ENCODE measurements at places on chromosomes 6 and 20.

DNA sequence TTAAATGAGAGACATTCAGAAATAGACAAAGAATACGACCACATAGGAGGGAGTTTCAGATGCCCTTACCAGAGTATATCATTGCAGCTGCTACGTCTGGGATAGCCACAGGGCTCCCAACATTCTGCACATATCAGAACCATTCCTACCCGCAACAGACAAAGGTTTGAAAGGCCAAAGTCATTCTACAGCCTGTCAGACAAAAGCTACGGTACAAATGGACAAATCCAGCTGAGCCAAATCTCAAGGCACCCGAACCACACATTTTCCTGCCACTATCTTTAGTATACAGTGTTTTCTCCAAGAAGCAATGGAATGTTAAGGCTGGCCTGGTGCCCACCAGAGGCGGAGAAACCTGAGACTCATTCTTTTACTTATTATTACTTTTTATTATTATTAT is 30.5 kb upstream of the LYRM2 start:
- no peak for DNase-seq

- DNase-seq, result no peak
Measured at GRCh38 chr6:148878683-148879082, 131.9 kb downstream of the UST start.

DNA sequence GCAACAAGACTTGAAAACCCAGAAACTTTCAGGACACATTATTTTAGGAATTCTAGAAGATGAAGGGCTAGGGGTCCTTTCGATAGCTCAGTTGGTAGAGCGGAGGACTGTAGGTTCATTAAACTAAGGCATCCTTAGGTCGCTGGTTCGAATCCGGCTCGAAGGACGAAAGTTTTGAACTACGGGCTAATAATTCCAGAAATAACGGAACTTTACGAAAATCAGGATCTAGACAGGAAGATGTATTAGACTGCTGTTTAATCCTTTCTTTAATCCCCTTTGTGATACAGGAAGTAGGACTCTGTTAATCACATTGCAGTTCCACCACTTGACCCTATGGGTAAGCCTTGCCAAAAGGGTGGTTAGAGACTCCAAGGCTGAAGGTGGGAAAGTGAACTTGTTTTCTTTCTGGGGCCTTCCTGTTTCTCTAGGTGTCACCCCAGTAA is 21.2 kb upstream of the ABT1 start:
- DNase-seq, result no peak

- peak; percentile 27 for DNase-seq
Measured at GRCh38 chr6:7087491-7087979, 20.2 kb upstream of the RREB1 start.

DNA sequence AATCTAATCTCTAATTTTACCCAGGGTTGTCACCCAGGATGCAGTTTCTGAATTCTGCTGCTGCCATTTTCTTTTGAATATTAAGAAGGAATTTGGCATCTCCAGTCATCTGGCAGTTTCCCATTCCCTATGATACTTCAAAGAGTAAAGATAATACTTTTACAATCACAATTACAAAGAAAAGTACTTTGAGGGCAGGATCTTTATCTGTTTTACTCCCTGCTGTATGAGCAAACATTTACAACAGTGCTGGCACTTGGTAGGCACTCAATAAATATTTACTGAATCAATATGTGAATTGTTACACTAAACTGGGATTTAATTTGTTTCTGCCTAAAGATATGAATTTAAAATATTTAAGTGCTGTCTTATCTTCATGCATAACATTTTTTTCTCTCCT is 224.9 kb downstream of the EPHA7 start:
- DNase-seq, result no peak

- no peak for DNase-seq
Measured at GRCh38 chr20:25408890-25409289, 1.4 kb downstream of the GINS1 start.

DNA sequence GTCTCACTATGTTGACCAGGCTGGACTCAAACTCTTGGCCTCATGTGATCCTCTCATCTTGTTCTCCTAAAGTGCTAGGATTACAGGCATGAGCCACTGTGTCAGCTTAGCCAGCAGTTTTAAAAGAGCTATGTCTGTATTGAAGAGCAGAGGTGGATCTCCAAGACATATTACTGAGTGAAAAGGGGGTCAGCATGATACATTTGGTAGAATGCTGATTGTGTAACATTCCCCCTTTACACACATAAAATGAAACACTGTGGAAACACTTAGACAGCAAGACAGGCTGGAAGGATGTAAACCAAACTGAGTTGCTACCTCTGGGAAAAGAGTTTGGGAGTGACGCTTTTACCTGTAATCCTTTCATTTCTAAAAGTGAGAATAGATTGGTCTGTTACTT is 1.7 kb upstream of the RIPOR3 start:
- no peak for DNase-seq

DNA sequence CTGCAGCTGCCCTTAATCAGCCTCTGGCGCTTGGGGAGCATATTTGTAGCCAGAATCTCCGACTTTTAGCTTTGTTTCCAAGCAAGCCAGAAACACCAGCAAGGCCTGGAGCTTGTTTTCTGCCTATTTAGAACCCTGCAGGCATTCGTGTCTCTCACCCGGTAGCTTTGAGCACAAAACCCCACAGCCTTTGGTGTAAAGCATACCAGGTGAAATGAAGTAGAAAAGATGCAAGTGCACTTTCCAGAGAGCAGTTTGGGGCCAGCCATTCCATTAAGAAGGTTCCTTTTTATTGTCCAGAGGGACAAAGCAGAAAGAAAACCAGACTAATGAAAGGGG is 736 bp downstream of the FAM217B start:
- DNase-seq, result no peak

GRCh38 chr6:87754828-87755227 is 52.8 kb upstream of the AKIRIN2 start:
- DNase-seq, result no peak

GRCh38 chr6:48486876-48487275 is 375.9 kb upstream of the PTCHD4 start:
- DNase-seq, result no peak

- DNase-seq, result no peak
Measured at GRCh38 chr6:47161176-47161687, 119.1 kb upstream of the ADGRF1 start.

DNA sequence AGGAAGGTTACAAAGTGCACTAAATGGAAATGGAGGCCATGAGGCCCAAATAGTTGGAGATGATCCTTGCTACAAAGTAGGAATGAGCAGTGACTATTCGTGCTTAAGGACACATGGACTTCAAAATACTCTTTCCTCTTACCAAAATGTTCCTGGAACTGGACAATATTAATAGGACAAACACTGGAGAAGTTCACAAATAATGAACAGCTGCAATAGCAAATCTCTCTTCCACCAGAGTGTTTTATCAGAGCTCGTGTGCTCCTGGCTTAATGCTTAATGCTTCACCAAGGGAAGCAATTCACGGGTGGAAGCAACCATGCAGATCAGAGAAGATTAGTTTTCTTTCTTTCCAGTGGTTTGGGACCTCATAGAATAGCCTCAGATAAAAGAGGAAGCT is 435.4 kb downstream of the BCKDHB start:
- DNase-seq, result no peak

GRCh38 chr6:53608396-53608795 is 57.2 kb downstream of the KLHL31 start:
- no peak for DNase-seq

GRCh38 chr20:22379472-22379871 is 204.9 kb downstream of the FOXA2 start:
- no peak for DNase-seq

- DNase-seq, result no peak
Measured at GRCh38 chr6:151590742-151591141, 96.9 kb downstream of the CCDC170 start.

GRCh38 chr20:11740975-11741374 is 176.7 kb upstream of the BTBD3 start:
- no peak for DNase-seq

DNA sequence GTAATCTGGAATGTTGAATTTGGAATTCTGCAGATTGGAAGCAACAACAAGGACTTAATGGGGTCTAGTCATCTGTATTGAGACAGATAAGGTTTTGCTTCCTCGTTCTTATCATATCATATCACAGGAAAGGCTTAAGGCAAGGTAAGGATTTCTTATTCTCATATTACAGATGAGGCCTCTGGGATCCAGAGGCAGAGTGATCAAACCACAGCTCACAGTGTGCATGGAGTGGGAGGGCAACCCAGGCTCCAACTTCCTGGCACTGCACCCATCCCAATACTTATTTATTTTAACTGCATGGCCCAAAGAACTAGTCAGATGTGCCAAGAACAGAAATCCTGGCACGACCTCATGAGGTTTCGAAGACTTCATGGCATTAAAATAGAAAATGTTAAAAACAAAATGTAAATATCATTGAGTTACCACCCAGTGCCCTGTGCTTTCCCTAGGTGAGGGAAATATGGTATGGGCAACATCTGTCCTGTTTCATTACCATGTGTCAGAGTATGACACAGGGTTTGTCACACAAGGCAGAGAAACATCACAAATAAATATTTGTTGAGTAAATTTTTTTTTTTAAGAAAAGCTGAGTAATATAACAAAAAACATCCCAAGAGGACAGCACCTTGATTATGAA is 191.9 kb downstream of the ISM1 start:
- no peak for DNase-seq

DNA sequence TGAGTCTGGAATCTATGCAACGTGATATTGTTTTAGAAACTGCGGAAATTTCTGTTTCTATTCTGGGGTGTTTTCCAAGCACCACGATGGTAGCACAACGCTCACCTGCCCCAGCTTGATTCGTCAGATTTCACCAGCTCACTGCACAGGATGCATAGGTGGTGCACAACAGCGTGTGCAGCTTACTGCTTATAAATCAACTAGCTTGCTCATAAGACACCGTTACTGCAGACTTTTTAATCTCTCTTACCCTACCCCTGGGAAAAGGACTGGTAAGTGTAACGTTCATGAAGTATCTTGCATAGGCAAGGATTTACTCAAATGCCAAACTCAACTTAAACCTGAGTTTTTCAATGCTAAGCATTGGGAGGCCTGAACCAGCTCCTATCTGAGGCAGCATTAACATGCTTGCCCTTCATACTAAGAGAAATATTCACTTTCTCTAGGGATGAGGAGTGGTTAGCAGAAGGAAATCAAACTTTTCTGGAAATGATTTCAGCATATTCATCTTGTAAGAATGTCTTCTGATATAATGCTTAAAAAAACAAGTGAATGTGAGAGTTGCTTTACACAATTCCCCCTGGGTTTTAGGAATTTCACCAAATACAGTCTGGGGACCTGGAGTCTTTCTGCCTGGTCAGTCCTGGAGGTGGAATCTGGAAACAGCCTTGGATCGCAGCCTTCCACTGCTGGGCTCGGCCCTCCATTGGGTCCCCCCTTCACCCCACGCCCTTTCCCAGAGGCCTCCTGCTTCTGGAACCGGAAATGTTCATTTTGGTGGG is 100.6 kb downstream of the DACT2 start:
- DNase-seq, result no peak

- no peak for DNase-seq
Measured at GRCh38 chr20:51097351-51098120, 74.6 kb upstream of the KCNG1 start.

GRCh38 chr20:47379433-47380150 is 23.1 kb upstream of the ZMYND8 start:
- DNase-seq, result no peak
